ENCODE measurements at places on chromosomes 3 and 15.

GRCh38 chr3:32896143-32896542, 55.3 kb upstream of the CCR4 start:
- no peak for DNase-seq

- no peak for DNase-seq
These were observed 8.9 kb downstream of the OR5AC2 start for GRCh38 chr3:98095882-98096281.

- DNase-seq: no peak
These were observed 421.6 kb downstream of the EPHB1 start for GRCh38 chr3:135216659-135217058.

- DNase-seq: no peak
These were observed 15.0 kb downstream of the TIGIT start for GRCh38 chr3:114308830-114309229.

DNA sequence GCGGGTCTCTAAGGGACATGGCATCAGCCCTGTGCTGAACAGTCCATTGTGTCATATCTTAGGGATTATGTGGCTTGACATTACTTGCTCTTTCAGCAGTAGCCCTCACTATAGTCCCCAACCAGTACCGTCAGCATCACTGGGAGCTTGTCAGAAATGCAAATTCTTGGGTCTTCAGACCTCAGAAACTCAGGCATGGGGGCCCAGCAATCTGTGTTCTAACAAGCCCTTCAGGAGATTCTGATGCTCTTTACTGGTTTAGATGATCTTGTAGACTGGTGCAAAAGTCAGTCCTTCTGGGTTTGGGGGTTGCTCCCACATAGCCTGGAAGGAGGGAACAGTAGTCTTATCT, 39.0 kb upstream of the TRAK1 start:
- DNase-seq: no peak

GRCh38 chr3:38598791-38599190, 50.7 kb downstream of the SCN5A start:
- DNase-seq: no peak

DNA sequence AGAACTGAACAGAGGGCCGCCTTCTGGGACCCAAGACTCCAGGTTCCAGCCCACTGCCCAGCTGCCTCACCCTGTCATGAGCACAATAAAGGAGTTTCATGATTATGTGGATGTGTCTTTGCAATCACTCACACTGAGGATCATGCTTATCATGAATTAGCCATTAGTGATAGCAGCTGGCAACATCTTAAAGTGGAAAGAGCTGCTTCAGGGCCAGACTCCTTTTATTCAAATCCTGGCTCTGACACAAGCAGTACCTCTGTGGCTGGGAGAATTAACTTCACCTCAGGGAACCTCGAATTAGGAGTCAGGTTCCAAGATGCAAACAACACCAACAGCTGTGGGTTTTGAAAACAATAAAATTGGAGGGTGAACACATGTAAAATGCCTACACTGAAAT, 6.6 kb upstream of the SCAP start:
- peak; percentile 12 for DNase-seq

DNA sequence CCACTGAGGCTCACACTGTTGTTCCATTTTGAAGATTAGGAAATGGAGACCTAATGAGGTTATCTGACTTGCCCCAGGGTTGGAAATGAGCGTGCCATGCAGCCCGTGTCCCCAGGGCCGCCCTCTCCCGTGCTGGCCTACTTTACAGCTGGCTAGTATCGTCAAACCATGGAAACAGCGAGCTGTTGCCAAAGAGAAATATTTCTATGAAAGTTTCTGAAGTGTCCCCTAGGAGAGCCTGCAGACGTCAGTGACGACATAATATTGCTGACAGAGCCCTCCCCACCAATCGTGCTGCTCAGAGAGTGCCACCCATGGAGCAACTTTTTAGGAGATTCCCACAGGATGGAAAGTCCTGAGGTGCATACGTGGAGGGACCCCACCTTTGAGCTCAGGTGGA, 11.2 kb upstream of the FAM174B start:
- no peak for DNase-seq

DNA sequence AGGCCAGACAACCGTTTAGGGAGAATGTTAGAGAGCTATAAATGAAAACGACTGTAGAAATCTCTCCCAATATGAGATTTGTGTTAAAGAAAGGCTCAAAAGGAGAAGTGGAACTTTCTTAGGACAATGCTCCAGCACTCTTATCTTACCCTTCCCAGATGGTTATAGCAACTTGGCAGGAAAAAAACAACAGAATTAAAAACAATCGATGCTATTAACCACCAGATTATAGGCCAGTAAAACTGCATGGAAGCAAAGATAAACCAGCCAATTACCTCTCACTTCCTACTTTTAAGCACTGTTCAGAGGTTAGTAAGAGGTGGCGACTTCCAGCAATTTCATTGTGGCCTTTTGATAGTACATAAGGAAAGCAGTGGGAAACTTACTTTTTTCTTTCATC, 72.9 kb downstream of the TMCC1 start:
- no peak for DNase-seq

DNA sequence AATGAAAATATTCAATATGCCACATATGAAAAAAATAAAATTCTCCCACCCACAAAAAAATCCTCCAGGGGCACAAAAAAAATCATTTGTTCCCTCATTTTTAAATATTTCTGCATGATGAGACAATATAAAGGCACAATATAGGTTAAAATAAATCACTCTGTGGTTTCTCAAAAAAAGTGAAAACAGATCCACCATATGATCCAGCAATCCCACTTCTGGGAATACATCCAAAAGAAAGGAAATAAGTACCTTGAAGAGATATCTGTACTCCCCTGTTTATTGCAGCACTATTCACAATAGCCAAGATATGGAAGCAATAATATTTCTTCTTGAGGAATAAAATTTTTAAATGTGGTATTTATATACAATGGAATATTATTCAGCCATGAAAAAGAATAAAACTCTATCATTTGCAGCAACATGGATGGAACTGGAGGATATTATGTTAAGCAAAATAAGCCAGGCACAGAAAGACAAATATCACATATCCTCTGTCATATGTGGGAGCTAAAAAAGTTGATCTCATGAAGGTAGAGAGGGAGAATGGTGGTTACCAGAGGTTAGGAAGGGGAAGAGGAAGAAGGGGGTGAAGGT, 1.5 kb downstream of the ATP8B4 start:
- DNase-seq: no peak

- peak; percentile 45 for DNase-seq
These were observed 45.5 kb downstream of the KBTBD12 start for GRCh38 chr3:127960421-127960965.

DNA sequence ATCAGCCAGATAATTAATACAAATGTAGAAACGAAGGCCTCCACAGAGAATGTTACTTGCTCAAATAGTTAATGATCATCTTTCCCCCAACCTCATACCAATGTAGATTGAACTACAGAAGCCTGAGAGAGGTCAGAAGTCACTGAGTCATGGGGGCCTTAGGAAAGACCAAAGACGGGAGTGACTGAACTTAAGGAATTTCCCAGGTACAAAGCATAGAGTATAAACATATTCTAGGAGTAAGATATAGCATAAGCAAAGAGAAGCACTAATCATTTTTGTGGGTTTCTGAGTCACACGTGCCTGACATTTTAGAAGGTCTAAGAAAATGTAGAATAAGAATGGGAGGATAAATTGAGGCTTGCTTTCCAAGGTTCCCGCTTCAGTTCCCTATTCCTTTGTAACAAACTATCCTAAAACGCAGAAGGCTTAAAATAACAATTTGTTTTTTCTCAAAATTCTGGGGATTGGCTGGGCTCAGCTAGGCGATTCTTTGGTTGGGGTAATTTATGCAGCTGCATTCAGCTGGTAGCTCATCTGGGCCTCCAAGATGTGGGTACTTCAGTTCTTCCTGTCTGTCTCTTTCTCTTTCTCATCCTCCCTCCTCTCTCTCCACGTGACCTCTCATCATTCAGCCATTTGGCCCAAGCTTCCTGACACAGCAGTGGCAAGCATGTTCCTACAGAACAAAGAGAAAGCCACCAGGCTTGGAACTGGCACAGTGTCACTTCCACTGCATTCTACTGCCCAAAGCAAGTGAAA, 422.6 kb downstream of the FOXP1 start:
- no peak for DNase-seq

- peak; percentile 62 for DNase-seq
These were observed 44.6 kb downstream of the RASGRP1 start for GRCh38 chr15:38520035-38520434.

GRCh38 chr3:193372783-193373182, 5.8 kb downstream of the ATP13A5 start:
- no peak for DNase-seq

GRCh38 chr3:25594007-25594502, 70.7 kb downstream of the TOP2B start:
- peak; percentile 73 for DNase-seq

DNA sequence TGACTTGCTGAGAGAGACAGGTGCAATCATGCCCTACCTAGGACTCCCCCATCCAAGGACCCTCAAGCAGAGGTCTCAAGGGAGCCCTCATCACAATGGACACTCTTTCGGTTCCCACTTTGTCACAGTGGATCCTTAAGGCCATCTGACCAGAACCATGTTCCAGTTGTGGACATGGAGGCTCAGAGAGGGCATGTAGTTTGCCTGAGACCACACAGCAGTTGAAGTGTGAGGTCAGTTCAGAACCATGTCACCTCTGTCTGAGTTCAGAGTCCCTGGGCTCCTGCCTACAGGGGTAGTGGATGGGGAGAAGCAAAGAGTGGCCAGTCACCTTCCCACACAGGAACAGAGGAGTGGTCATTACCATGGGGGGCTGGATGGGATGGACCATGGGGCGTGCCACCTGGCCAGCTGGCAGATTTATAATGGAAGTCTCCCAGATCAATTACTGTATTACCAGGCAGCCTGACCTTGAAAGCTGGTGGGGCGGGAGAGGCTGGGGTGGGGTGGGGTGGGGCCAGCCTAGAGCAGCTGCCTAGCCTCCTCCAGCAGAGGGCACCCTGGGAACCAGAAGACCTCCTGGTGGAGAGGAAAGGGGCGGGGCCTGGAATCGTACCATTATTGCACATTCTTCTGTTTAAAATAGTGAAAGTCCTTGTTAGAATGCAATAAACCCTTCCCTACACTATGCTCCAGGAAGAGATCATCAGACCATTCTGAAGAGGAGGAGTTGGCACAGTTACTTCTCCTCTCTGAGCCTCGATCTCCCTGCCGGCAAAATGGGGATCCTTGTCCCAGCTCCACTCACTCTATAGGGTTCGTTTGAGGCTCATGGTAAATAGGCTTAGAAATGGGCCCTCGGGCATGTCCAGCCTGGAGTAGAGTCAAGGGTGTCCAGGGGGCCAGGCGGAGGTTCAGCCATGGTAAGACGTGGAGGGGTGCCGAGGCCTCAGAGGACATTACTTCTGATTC, 26.9 kb upstream of the LINGO1 start:
- no peak for DNase-seq

- DNase-seq: no peak
These were observed 4.3 kb upstream of the RAD18 start for GRCh38 chr3:8967553-8967952.

DNA sequence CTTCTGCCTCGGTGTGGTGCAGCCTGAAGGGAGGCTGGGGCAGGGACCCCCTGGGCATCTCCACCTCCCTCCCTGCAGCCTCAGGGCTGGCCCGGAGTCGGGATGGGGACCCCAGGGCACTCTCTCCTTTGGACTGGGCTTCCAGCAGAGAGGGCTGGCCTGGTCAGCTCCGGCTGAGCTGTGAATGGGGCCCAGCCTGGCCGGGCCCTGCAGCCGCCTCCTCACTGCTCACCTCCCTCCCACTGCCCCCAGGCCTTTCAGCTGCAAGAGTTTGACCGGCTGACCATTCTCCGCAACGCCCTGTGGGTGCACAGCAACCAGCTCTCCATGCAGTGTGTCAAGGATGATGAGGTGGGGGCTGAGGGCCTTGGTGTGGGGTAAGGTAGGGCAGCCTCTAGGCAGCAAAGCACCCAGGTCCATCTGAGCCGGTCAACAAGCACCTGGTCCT, 36.0 kb downstream of the PSTPIP1 start:
- peak; percentile 52 for DNase-seq

DNA sequence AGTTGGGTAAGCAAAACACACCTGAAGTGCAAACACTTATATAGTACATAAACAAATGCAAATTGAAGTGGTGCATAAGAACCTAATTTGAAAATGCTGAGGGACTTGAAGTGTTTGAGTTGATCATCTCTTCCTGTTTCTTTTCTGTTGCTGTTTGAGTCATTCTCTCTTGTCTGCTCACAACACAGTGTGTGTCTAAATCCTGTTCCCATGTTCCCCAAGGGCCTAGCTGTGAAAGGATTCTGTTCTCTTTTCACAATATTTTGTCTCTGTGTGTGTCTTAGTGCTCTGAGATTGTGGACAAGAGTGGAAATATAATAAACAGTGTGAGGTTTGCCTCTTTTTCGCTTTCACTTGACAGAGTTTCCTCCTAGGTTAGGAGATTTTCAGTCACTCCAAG, 6.1 kb downstream of the CD96 start:
- no peak for DNase-seq

GRCh38 chr3:133037436-133037835, 755 bp upstream of the TMEM108 start:
- no peak for DNase-seq

- DNase-seq: no peak
These were observed 171.3 kb downstream of the ITPR1 start for GRCh38 chr3:4664412-4664811.

- DNase-seq: no peak
These were observed 68.3 kb downstream of the BOC start for GRCh38 chr3:113279686-113280085.

DNA sequence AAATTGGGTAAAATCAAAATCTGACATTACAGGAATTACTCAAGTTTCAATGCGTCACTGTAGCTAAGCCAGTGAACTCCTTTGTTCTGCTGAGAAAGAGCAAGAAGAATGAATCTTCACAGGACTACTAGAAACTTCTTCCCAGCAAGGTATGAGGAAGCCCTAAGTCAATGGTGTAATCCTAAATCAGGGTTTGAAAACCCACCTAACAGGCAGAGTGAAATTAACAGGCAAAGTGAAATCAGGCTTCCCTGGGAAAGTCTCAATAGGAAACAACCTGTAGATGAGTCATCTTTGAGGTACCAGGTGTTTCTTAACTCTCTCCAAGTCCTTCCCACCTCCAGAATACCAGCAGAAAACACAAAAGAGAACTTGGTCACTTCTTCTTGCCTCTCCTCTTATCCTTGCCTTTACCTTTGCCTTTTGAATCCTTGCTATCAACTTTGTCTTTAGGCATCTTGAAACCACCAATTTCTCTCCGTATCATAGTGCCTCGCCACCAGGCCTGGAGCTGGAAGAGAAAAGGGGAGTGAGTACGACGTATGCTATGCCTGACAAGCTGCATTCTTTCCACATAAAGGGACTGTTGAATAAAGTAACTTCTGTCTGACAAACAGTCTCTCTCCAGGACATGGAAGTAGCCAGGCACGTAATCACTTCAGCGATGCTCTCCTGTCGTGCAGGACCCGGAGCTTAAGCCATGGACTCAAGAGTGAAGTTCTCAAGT, 60.6 kb upstream of the RPL35A start:
- DNase-seq: no peak

Measured in retina (tissue), 1 donor.